ENCODE measurements at places on chromosomes 7 and 10. TPM values are rescaled to one million over a fixed set of nuclear protein-coding genes. Genes with fewer than 3 reads are reported as not detected.

The EGR2 gene
- 0.18 TPM for total RNA-seq

The PDK4 gene
- 4.2 TPM for total RNA-seq

The CYP3A7 gene
- total RNA-seq: not detected

The EVX1 gene
- not detected for total RNA-seq

The CPXM2 gene
- 5.1 TPM for total RNA-seq
